Colonic mucosa (tissue), 4 donors: ENCODE measurements at places on chromosomes 1 and 21.

- peaks cover 5% of the 10 kb centered on the region for H3K4me1 ChIP-seq
- no peak overlapping the region for H3K27ac ChIP-seq
- H3K36me3 ChIP-seq = no peaks in the 10 kb centered on the region
- DNase-seq = no peak
- no peak overlapping the region for H3K4me3 ChIP-seq
These were observed 15.3 kb downstream of the AK4 start for GRCh38 chr1:65163201-65163805.

GRCh38 chr1:230633469-230633868 lies 8.8 kb upstream of the COG2 start:
- no peak for DNase-seq
- H3K4me1 ChIP-seq = no peaks in the 10 kb centered on the region
- no peaks in the 10 kb centered on the region for H3K36me3 ChIP-seq
- H3K27me3 ChIP-seq = no peaks in the 10 kb centered on the region
- H3K4me3 ChIP-seq = no peak overlapping the region

GRCh38 chr1:171828794-171829193 lies 12.5 kb upstream of the DNM3 start:
- no peaks in the 10 kb centered on the region for H3K36me3 ChIP-seq
- DNase-seq = no peak
- no peaks in the 10 kb centered on the region for H3K4me1 ChIP-seq
- no peaks in the 10 kb centered on the region for H3K27me3 ChIP-seq
- H3K27ac ChIP-seq = no peak overlapping the region

GRCh38 chr1:33190701-33191100 lies 8.9 kb upstream of the TRIM62 start:
- H3K27ac ChIP-seq = no peak overlapping the region
- no peak for DNase-seq
- no peaks in the 10 kb centered on the region for H3K4me1 ChIP-seq
- no peak overlapping the region for H3K4me3 ChIP-seq
- no peaks in the 10 kb centered on the region for H3K36me3 ChIP-seq
- H3K27me3 ChIP-seq = no peaks in the 10 kb centered on the region

GRCh38 chr1:117541003-117541402 lies 64.8 kb upstream of the TENT5C start:
- H3K27me3 ChIP-seq = no peaks in the 10 kb centered on the region
- H3K4me1 ChIP-seq = no peaks in the 10 kb centered on the region
- DNase-seq = no peak
- no peak overlapping the region for H3K27ac ChIP-seq
- no peaks in the 10 kb centered on the region for H3K36me3 ChIP-seq

DNA sequence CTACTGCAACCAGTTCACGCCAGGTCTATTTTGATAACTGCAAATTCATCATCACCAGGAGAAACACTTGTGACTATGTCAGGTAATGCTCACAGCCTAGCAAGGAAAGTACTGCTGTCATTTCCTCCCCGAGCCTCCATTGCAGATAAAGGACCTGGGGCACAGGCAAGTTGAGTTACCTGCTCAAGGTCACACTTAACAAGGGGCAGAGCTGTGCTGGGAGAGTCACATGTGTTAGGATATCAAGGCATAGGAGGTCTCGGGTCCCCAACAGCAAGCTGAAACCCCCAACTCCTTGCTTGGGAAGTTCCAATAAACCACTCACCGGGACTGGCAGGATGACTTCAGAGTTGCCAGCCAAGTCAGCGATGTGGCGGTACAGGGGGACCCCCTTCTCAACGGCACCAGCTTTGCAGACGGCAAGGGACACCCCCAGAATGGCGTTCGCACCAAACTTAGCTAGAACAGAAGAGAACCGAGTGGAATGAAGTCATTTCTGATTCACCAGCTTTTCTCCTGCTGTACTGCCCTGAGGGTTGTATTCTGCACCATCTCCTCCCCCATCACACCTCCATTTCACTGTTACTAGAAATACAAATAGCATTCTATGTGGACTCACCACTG lies 11.6 kb downstream of the ENO1 start:
- H3K27me3 ChIP-seq = no peaks in the 10 kb centered on the region
- no peak overlapping the region for H3K4me3 ChIP-seq
- peaks cover 9% of the 10 kb centered on the region for H3K4me1 ChIP-seq
- no peak overlapping the region for H3K27ac ChIP-seq
- DNase-seq = no peak
- H3K36me3 ChIP-seq = peaks cover 71% of the 10 kb centered on the region

DNA sequence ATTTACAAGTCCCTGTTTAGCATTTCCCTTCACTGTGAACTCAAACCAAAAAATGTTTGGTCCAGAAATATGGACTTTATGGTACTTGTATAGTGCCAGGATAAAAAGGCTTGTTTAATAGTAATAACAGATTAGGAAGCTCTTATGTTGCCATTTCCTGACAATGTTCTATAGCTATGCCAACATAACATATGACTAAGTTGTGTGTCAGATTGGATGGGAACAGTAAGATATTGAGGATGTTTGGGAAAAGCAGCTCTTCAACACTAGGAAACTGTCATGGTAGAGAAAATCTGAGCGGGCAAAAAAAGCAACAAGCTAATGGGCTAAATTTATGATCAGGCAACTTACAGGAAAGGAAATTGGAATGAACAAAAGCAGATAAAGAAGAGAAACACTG lies 287.1 kb upstream of the ADGRL4 start:
- H3K27me3 ChIP-seq = no peaks in the 10 kb centered on the region
- DNase-seq = no peak

- no peaks in the 10 kb centered on the region for H3K36me3 ChIP-seq
- H3K27me3 ChIP-seq = no peaks in the 10 kb centered on the region
- no peak overlapping the region for H3K4me3 ChIP-seq
These were observed 508.9 kb upstream of the PKN2 start for GRCh38 chr1:88175120-88175630.
